Sigmoid colon (tissue), 7 donors: ENCODE measurements at places on chromosomes 4 and X. TPM values are rescaled to one million over a fixed set of nuclear protein-coding genes. Genes with fewer than 3 reads are reported as not detected.

DNA sequence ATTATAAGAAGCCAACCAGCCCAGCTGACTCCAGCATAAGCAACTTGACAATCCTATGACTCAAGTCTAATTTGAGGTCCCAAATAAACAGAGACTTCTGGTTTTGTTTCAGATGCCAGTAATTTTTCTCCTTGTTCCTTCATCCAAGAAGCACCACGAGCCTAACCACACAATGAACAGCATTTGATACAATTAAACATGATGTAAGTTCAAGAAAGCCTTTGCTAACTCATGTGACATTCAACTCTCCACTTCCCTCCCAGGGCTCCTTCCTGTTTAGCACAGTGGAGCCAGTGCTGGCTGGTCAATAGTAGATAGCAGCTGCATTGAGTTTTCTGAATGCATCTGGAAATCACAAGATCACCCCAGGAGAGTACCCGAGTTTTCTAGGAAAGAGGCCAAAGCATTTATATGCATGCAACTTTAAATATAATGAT, 206.3 kb downstream of the ARHGAP24 start:
- DNase-seq = peak; percentile 74
- peaks cover 7% of the 10 kb centered on the region for H3K4me1 ChIP-seq
- no peaks in the 10 kb centered on the region for H3K27me3 ChIP-seq
- peak overlapping the region; percentile 39 for H3K27ac ChIP-seq
- no peaks in the 10 kb centered on the region for H3K36me3 ChIP-seq
- H3K4me3 ChIP-seq = no peak overlapping the region

GRCh38 chr4:99437723-99438404, 2.7 kb upstream of the ADH7 start:
- no peaks in the 10 kb centered on the region for H3K36me3 ChIP-seq
- H3K4me1 ChIP-seq = no peaks in the 10 kb centered on the region
- H3K4me3 ChIP-seq = no peak overlapping the region

Gene GRK4
- 3.9 TPM for total RNA-seq

Gene MTMR8
- 3.8 TPM for total RNA-seq

- H3K27ac ChIP-seq = no peak overlapping the region
- H3K4me1 ChIP-seq = no peaks in the 10 kb centered on the region
- H3K27me3 ChIP-seq = no peaks in the 10 kb centered on the region
- H3K4me3 ChIP-seq = no peak overlapping the region
- H3K36me3 ChIP-seq = no peaks in the 10 kb centered on the region
Measured at GRCh38 chr4:107600983-107601382, 119.1 kb downstream of the PAPSS1 start.

Gene ADGRG4
- under 0.01 TPM for total RNA-seq

- H3K27ac ChIP-seq = no peak overlapping the region
- H3K36me3 ChIP-seq = no peaks in the 10 kb centered on the region
- DNase-seq = no peak
Measured at GRCh38 chrX:48834383-48834709, 1.1 kb downstream of the PCSK1N start.

DNA sequence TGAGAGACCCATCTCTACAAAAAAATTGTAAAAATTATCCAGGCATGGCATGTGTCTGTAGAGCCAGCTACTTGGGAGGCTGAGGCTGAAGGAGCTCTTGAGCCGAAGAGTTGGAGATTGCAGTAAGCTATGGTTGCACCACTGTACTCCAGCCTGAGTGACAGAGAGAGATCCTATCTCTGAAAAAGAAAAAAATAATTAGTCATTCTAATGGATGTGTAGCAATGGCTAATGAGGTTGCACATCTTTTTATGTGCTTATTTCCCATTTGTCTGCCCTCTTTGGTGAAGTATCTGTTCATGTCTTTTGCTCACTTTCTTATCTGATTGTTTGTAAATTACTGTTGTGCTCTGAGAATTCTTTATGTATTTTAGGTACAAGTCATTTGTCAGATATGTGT, 19.0 kb upstream of the MAML3 start:
- H3K36me3 ChIP-seq = no peaks in the 10 kb centered on the region
- DNase-seq = no peak
- H3K27ac ChIP-seq = no peak overlapping the region
- no peak overlapping the region for H3K4me3 ChIP-seq
- no peaks in the 10 kb centered on the region for H3K4me1 ChIP-seq
- H3K27me3 ChIP-seq = no peaks in the 10 kb centered on the region

DNA sequence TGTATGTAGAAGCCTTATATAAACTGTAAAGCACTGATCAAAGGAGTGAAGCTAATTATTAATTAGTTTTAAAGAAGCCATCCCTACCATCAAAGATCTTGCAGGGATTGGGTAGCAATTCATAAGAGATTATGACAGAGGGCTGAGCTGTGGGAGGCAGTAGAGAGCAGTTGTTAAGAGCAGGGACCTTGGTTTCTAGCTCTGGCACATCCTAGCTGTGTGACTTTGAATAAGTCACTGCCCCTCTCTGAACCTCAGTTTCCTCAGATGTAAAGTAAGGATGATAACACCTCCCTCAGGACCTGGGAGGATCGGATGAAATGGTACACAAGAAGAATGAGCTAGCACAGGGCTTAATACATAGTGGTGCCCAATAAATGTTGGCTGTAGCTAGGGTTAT, 45.4 kb downstream of the APLN start:
- H3K27ac ChIP-seq = no peak overlapping the region
- no peaks in the 10 kb centered on the region for H3K36me3 ChIP-seq
- H3K4me1 ChIP-seq = no peaks in the 10 kb centered on the region
- H3K4me3 ChIP-seq = no peak overlapping the region
- no peaks in the 10 kb centered on the region for H3K27me3 ChIP-seq
- no peak for DNase-seq

DNA sequence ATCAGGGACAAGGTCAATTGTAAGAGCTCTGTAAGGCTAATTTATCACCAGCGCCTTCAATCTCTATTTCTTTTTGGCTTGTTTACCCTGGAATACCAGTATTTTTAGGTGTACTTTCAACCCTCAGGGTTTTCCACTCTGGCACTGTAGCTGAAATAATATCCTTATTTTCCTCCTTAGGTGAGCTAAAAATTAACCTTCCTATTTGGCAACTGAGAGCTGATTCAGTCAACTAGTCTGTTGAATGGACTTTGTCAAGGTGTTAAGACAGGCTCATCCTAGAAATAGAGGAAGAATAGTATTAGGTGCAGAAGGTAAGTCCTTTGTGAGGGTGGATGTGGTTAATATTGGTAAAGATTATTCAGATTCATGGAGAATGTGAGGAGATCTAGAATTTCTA, 101.3 kb upstream of the BANK1 start:
- H3K27me3 ChIP-seq = no peaks in the 10 kb centered on the region
- H3K4me1 ChIP-seq = no peaks in the 10 kb centered on the region
- no peak overlapping the region for H3K27ac ChIP-seq
- H3K36me3 ChIP-seq = no peaks in the 10 kb centered on the region

GRCh38 chr4:73156394-73156793, 86.9 kb upstream of the COX18 start:
- H3K4me3 ChIP-seq = no peak overlapping the region
- no peaks in the 10 kb centered on the region for H3K27me3 ChIP-seq
- peaks cover 8% of the 10 kb centered on the region for H3K36me3 ChIP-seq

GRCh38 chr4:1098311-1098925, 14.9 kb downstream of the RNF212 start:
- DNase-seq = no peak
- no peaks in the 10 kb centered on the region for H3K27me3 ChIP-seq
- no peak overlapping the region for H3K27ac ChIP-seq
- H3K36me3 ChIP-seq = no peaks in the 10 kb centered on the region

- no peaks in the 10 kb centered on the region for H3K4me1 ChIP-seq
- no peak for DNase-seq
- H3K36me3 ChIP-seq = no peaks in the 10 kb centered on the region
- no peak overlapping the region for H3K27ac ChIP-seq
- no peaks in the 10 kb centered on the region for H3K27me3 ChIP-seq
Measured at GRCh38 chr4:114116861-114117260, 137.4 kb upstream of the ARSJ start.

Gene NKX3-2
- 20.3 TPM for total RNA-seq

GRCh38 chrX:109992203-109992602, 10.7 kb upstream of the TMEM164 start:
- no peak overlapping the region for H3K27ac ChIP-seq
- no peak for DNase-seq
- H3K4me1 ChIP-seq = no peaks in the 10 kb centered on the region
- H3K27me3 ChIP-seq = no peaks in the 10 kb centered on the region
- no peaks in the 10 kb centered on the region for H3K36me3 ChIP-seq
- no peak overlapping the region for H3K4me3 ChIP-seq

GRCh38 chr4:168057412-168057811, 34.9 kb upstream of the ANXA10 start:
- H3K36me3 ChIP-seq = no peaks in the 10 kb centered on the region
- H3K4me1 ChIP-seq = no peaks in the 10 kb centered on the region
- no peak overlapping the region for H3K27ac ChIP-seq

DNA sequence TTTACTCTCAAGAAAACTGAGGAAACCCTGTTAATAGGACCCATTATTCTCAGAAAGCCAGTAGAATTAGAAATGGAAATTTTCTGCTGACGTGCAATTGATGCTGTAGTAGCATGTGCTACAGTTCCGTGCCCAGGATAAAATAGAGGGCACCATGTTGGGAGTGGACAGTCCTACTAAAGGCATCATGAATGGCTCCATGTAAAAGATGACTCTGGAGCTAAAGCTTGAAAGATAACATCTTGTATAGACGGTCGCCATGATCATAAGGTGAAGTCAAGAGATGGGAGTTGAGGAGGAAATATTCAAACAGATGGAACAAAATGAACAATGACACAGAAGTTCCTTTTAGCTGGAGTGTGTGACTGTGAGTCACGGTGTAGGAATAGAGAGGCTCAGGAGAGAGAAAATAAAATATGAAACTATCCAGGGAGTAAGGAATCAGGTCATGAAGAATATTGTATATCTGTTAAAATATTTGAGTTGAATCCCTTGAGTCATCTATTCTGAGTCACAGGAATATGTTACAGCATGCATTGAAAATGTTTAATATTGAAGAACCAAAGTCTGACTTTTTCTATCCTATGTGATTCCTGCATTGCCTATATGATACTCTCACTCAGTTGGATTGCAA, 31.8 kb downstream of the ANXA10 start:
- DNase-seq = no peak
- H3K4me3 ChIP-seq = no peak overlapping the region
- H3K27ac ChIP-seq = no peak overlapping the region
- H3K4me1 ChIP-seq = no peaks in the 10 kb centered on the region

- no peak for DNase-seq
- no peaks in the 10 kb centered on the region for H3K4me1 ChIP-seq
- no peaks in the 10 kb centered on the region for H3K27me3 ChIP-seq
- H3K36me3 ChIP-seq = no peaks in the 10 kb centered on the region
- H3K27ac ChIP-seq = no peak overlapping the region
Measured at GRCh38 chr4:70842761-70843435, 3.2 kb upstream of the GRSF1 start.

Gene ENPEP
- 1.8 TPM for total RNA-seq

Gene SPACA5B
- not detected for total RNA-seq

GRCh38 chrX:31258166-31258565, 186.3 kb upstream of the FTHL17 start:
- no peak overlapping the region for H3K27ac ChIP-seq
- no peaks in the 10 kb centered on the region for H3K27me3 ChIP-seq
- H3K36me3 ChIP-seq = no peaks in the 10 kb centered on the region
- H3K4me3 ChIP-seq = no peak overlapping the region

GRCh38 chrX:20147561-20147960, 5.9 kb upstream of the EIF1AX start:
- no peak overlapping the region for H3K27ac ChIP-seq

Gene IRAK1
- total RNA-seq = 26.8 TPM

DNA sequence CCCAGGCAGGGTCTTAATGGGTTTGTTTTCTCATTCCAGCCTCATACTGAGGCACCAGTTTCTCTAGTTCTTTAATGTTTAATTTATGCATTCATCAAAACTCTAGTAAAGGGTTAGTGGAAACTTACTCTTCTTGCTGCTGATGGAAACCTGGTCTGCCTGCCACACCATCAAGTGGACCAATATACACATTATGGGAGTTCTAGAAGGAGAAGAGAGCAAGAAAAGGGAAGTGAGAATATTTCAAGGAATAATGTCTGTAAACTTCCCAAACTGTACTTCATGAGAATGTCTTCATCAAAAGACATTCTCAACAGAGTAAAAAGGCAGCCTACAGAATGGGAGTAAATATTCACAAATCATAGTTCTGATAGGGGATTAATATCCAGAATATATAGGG, 20.9 kb upstream of the DHX15 start:
- H3K4me1 ChIP-seq = no peaks in the 10 kb centered on the region
- H3K27ac ChIP-seq = no peak overlapping the region
- no peak overlapping the region for H3K4me3 ChIP-seq
- DNase-seq = no peak
- no peaks in the 10 kb centered on the region for H3K36me3 ChIP-seq
- H3K27me3 ChIP-seq = no peaks in the 10 kb centered on the region

GRCh38 chr4:168884251-168885124, 125.6 kb downstream of the CBR4 start:
- no peak for DNase-seq
- H3K27me3 ChIP-seq = no peaks in the 10 kb centered on the region
- peaks cover 63% of the 10 kb centered on the region for H3K36me3 ChIP-seq
- peak overlapping the region; percentile 64 for H3K27ac ChIP-seq
- no peaks in the 10 kb centered on the region for H3K4me1 ChIP-seq

GRCh38 chr4:98657531-98658286, 702 bp downstream of the TSPAN5 start:
- H3K36me3 ChIP-seq = no peaks in the 10 kb centered on the region
- H3K4me1 ChIP-seq = peaks cover 41% of the 10 kb centered on the region
- peak overlapping the region; percentile 59 for H3K4me3 ChIP-seq
- H3K27me3 ChIP-seq = no peaks in the 10 kb centered on the region
- peak overlapping the region; percentile 79 for H3K27ac ChIP-seq

DNA sequence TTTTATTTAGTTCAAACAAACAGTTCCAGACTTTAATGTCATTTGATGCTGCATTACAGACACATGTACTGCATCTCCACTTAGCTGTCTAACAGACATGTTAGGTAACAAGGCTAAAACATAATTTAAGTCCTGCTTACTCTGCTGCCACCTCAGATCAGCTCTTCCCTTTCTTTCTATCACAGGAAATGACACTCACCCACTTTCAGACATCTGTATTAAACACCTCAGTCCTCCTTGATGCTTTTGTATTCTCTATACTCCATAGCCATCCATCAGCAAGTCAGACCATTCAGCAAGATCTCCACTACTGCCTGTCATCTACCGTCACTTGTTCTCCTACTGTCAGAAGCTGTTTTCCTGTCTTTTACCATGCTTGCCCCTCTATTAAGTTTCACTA, 405.4 kb downstream of the IL15 start:
- H3K36me3 ChIP-seq = no peaks in the 10 kb centered on the region
- no peaks in the 10 kb centered on the region for H3K4me1 ChIP-seq
- H3K27ac ChIP-seq = no peak overlapping the region
- no peaks in the 10 kb centered on the region for H3K27me3 ChIP-seq
- DNase-seq = no peak

- H3K4me3 ChIP-seq = no peak overlapping the region
- no peaks in the 10 kb centered on the region for H3K36me3 ChIP-seq
- H3K4me1 ChIP-seq = no peaks in the 10 kb centered on the region
- no peak overlapping the region for H3K27ac ChIP-seq
- DNase-seq = no peak
Measured at GRCh38 chr4:7697343-7697742, 242.3 kb downstream of the AFAP1 start.

Gene F8
- total RNA-seq = 20.2 TPM
